ENCODE measurements at places on chromosomes 16 and 17.

GRCh38 chr17:27478901-27479538 lies 22.8 kb downstream of the KSR1 start:
- no peak for DNase-seq

DNA sequence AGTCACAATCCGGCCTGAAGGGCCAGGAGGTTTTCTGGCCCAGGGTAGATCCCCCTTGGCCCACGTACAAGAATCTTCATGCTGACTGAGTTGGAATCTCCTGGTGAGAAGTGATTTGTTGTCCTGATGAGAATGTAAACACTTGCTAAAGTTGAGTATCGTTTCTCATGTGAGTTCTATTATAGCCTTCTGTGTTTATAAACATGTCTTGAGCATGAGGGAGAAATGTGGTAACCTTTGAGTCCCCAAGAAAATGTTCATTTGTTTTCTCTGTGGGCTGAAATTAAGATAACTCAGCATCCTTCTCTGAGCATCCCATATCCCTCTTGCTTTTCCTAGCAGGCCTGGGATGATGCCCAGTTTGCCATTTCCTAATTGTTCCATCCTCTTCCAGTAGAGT lies 204.8 kb downstream of the FTO start:
- DNase-seq: no peak

GRCh38 chr17:41792845-41793783 lies 6.6 kb upstream of the JUP start:
- DNase-seq: peak; percentile 57

GRCh38 chr17:68383443-68384321 lies 73.6 kb downstream of the WIPI1 start:
- peak; percentile 96 for DNase-seq

DNA sequence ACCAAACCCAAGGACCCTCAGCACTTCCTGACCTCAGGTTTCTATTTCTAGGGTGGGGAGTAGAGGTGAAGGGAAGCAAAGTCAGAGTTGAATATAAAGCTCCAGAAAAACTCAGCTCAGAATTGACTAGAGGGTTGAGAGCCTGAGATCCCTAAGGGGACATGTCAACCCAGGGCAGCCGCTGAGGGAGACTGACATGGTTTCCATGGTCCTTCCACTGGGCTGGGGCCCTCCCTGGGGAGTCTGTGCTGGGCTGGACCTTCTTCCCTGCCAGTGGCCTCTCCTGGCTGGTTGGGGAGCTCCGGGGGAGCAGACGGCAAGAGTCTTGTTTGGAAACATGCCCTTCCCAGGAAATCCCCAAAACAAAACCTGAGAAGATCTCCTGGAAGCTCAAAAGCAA lies 121.3 kb downstream of the METRNL start:
- no peak for DNase-seq

GRCh38 chr17:292016-292415 lies 60.6 kb downstream of the RPH3AL start:
- no peak for DNase-seq

DNA sequence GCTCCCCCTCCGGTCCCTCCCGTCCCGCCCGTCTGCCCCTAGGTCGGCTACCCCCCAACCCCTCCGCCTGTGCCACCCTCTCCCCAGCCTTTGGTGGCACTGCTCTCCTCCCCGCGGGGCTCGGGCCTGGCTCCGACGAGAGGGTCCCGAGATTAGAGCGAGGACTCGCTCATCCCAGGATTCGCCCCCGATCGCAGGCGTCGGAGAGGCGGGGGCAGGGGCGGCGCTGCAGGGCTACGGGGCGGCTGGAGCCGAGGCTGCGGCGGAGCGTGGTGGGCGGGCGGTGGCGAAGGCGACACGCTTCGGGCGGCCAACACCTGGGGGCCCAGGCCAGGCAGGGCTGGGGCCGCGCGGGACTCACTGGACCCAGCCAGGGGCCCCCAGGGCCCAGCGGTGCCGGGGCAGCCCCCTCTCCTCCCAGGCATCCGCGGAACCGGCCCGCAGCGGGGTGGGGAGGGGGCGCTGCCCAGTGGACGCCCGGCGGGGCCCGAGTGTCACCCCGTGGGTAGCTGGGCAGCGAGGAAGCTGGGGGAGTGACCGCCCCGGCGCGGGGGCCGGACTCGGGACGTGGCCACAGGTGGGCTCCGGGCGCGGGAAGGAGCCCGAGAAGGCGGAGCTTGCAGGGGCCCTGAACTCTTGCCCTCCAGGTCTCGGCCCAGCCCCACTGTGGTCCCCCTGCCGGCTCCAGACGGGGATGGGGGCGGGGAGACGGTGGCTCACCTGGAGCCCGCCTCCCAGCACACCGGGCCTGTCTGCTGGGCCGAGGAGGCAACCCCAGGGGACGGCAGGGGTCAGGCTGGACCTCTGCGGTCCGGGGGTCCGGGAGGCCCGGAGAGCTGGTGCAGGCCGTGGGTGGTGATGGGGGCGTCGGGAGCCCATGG lies 1.5 kb downstream of the MGAT5B start:
- DNase-seq: no peak

DNA sequence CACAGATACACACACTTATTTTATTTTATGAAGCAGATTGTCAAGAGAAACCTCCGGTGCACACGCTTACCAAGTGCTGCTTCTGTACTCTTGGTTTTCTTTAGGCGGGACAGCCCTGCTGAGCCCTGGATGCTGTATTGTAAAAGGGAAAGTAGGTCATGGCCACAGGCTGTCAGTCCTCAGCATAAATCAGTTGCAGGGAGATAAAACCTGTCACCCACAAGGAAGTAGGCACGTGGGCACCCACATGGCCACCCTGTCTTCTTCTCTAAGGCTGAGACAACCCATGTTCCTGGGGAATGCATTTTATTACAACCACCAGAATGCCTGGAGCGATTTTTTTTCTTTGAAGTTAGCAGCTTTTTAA lies 59.3 kb downstream of the ASIC2 start:
- no peak for DNase-seq

DNA sequence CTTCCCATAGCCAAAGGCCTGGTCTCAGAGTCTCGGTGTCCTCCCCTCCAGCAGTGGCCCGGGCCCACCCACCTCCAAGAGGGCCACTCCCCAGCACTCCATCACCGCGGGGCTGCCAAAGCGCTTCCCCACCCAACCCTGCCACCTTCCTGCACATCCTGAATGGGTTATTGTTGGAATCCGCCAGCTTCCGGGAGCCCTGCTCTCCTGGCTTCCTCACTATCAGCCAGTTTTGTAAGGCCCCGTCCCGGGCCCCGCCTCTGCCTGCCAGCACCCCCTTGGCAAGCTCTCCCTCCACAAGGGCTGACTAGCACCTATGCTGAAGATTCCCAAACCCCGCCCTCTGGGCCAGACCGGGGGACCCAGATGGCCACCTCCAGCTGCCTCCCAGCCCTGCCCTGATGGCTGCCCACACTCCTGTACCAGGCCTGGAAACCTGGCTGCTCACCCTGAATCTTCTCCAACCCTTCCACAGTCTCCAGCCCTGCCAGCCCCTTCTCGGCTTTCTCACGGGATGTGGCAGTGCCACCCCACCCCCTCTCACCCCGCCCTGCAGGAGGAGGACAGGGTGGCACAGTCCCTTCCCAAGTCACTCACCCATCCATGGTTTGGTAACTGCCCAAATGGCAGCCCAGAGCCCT lies 14.4 kb downstream of the MYBBP1A start:
- no peak for DNase-seq

GRCh38 chr17:42282478-42283080 lies 5.7 kb upstream of the STAT5A start:
- no peak for DNase-seq

DNA sequence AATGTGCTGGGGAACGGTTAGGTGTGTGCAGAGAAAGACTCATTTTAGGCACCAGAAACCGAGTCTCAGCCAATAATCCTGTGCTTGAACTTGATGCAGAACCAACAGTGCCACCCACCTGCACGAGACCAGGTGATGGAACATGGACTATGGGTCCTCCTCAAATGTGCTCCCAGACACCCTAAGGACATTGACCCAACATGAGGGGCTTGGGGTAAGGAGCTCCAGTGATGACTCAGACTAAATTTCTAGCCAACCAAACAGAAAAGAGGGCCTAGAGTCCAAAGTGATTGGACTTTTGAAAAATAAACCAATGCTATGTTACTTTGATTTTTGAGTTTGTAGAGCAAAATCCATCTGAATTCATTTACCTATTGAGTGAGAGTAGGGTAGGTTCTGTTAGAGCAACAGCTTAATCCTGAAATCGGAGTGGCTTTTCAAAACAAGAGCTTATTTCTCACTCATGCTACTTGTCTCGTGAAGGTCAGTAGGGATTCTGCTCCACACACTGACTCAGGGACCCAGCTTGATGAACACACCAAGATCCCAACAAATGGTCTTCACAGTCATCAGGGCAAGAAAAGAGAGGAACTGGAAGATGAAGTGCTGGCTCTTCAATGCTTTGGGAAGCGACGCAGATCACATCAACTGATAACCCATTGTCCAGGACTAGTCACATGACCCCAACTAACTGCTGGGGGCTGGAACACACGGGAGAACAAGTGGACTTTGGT lies 21.8 kb downstream of the FAM20A start:
- no peak for DNase-seq

- no peak for DNase-seq
Observed at GRCh38 chr17:13643180-13643579, 41.5 kb upstream of the HS3ST3A1 start.

DNA sequence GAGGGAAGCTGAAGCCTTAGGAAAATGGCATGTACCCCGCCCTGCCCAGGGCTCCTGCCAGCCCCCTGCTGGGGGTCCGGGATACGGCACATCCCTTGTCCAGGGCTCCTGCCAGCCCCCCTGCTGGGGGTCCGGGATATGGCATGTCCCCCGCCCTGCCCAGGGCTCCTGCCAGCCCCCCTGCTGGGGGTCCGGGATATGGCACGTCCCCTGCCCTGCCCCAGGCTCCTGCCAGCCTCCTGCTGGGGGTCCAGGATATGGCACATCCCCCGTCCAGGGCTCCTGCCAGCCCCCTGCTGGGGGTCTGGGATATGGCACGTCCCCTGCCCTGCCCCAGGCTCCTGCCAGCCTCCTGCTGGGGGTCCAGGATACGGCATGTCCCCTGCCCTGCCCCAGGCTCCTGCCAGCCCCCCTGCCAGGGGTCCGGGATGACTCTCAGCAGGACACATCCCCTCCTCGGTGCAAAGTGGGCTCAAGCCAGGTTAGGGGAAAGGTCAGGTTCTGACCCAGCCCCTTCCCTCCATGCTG lies 43.2 kb downstream of the RPH3AL start:
- DNase-seq: peak; percentile 10

DNA sequence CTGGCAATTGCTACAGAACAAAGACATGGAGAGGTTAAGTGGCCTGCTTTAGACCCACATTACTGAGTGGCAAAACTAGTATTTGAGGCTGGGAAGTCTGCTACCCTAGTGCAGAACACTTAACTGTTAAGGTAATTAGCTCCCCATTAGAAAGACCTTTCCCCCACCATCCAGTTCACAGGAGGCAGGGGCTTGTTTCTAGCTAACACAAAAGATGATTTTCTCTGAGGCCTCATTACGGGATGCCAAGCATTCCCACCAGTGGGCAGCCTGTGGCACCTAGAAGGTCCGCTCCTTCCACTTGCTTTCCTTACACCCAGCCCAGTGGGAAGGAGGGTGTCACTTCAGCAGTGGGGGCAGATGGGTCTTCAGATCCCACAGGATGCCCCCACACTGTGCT lies 99.1 kb downstream of the RBFOX1 start:
- no peak for DNase-seq

DNA sequence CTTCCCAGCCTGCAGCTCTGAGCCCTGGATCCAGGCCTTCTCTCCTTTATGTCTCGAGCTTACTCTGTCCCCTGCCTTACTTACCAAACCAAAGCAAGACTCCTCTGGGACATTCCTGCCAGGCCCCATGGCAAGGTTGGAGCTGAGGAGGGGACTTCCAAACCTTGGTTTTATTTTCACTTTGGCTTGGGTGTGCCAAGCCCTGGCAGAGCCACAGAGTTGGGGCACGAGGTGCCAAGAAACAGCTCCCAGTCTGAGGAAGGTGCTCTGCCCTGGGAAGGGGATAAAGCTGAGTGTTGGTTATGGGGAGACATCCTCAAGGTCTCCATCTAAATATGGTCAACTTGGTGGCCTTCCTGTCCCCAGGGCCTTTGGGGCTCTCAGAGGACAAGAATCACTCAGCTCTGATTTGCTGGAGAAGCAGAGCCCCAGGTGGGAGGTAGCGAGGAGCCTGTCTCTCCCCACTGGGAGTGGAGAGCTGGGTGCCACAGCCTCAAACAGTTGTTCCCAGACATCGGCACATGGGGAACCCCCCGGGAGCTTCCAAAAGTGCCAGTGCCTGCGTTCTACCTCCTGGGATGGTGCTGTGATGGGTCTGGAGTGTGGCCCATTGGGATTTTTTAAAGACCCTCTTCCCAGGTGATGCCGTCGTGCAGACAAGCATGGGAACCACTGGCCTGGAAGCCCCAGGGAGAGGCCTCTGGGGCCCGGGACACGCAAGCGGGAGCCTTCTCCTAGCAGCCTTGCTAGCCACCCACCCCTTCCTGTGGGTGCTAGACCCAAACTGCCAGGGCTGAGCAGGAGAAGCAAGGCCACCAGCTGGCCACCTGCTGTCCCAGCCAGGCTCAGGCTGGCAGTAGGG lies 10.3 kb downstream of the NLRC5 start:
- DNase-seq: no peak

GRCh38 chr17:41308251-41308917 lies 725 bp downstream of the KRTAP16-1 start:
- no peak for DNase-seq

- no peak for DNase-seq
Observed at GRCh38 chr16:52543654-52544053, 3.3 kb downstream of the TOX3 start.

DNA sequence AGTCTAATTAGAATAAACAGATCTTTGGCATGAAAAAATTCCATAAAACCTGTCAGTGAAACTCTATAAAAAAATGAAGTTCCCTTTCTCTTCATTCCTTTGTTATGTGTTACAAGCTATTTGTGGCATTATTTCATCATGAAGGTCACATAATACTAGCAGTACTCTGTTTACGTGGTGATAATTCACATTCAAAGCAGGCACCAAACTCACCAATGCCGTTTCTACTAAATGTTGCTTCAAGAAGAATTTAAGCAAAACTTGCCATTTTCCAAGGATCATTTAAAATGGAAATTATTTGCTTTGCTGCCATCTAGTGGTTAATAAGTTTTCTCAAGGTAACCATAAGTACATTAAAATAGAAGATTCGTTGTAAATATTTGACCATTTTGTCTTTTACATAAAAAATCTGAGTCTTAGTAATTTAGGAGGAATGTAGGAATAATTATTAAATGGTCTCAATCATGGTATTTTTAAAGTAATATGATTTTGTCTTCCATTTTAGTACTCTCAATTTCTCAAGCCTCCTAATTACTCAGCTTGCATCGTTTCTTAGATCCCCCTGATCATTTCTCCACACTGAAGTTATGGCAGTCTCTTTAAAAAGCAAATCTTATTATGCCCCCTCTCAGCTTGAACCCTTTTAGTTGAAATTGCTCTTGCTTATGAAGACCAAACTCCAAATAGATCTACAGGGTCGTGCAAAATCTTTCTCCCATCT lies 80.8 kb downstream of the OMG start:
- DNase-seq: peak; percentile 92

- peak; percentile 43 for DNase-seq
Observed at GRCh38 chr17:15213381-15214087, 51.6 kb downstream of the PMP22 start.

- no peak for DNase-seq
Observed at GRCh38 chr17:46818929-46819859, 702 bp upstream of the WNT3 start.

GRCh38 chr16:17885659-17886207 lies 415.0 kb upstream of the XYLT1 start:
- DNase-seq: no peak

Data from EL (cell line).